ENCODE measurements at places on chromosomes 16 and 17. TPM values are rescaled to one million over a fixed set of nuclear protein-coding genes. Genes with fewer than 3 reads are reported as not detected.

The SLC9A5 gene
- total RNA-seq, result 0.34 TPM

The PRR35 gene
- under 0.01 TPM for total RNA-seq

The ITGB4 gene
- 974 TPM for total RNA-seq

The ABCC6 gene
- total RNA-seq, result under 0.01 TPM
